ENCODE measurements at places on chromosomes 7 and 10.

DNA sequence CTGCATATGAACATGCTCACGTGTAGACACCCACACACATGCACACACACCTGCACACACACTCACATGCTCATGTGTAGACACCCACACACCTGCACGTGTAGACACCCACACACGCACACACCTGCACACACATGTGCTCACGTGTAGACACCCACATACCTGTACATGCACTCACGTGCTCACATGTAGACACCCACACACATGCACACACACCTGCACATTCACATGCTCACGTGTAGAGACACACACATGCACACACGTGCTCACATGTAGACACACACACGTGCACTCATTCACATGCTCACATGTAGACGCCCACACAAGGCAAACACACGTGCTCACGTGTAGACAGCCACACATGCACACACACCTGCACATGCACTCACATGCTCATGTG lies 275.8 kb downstream of the PTPRN2 start:
- ATAC-seq: no peak

DNA sequence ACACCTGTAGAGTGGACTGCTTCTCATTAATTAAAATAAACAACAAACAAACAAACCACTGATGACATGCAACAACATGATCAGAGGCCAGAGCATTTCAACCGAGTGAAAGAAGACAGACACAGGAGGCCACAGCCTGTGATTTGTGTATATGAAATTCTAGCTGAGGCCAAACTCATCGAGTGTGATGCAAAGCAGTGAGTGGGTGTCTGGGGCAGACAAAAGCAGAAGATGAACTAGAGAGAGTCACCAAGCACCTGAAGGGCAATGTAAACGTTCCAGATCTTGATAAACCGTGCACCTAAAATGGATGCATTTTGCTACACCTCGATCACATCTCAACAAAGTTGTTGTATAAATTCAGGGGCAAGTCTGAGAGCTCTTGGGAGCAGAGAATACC lies 108.4 kb downstream of the KLF6 start:
- ATAC-seq: no peak

DNA sequence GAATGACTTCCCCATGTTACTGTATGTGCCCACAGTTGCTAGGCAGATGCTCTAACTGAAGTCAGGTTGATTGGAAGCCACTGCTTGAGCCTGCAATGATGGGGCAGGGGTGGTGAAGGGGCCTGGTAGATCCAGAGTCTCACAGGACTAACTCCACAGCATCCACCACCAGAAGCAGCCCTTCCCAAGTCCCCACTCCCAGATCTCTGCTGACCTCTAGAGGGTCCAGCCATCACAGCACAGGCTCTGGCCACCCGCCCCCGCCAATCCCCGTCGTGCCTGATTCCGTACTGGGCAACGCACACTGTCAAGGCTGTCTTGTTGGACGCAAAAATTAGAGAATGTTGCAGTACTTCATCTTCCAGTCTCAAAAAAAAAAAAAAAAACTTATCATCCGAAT lies 136.8 kb upstream of the PDE1C start:
- ATAC-seq: peak; percentile 33

GRCh38 chr7:83842894-83843293 lies 194.0 kb upstream of the SEMA3E start:
- ATAC-seq: no peak

DNA sequence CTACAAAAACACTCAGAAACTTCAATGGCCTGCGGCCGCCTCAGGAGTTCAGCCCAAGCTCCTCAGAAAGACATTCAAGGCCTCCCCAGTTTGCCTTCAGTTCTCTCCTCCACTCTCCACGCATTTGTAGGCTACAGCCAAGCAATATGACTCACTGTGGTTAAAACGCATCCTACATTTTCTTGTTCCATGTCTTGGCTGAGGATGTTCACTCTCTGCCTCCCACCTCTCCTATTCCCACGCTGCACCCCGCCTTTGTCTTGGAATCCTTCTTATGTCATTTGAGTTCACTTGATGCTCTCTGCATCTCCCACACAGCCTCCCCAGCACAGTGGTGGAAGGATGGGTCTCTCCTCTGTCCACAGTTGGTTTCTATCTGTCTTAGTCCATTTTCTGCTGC lies 184.8 kb downstream of the NPSR1 start:
- ATAC-seq: no peak

DNA sequence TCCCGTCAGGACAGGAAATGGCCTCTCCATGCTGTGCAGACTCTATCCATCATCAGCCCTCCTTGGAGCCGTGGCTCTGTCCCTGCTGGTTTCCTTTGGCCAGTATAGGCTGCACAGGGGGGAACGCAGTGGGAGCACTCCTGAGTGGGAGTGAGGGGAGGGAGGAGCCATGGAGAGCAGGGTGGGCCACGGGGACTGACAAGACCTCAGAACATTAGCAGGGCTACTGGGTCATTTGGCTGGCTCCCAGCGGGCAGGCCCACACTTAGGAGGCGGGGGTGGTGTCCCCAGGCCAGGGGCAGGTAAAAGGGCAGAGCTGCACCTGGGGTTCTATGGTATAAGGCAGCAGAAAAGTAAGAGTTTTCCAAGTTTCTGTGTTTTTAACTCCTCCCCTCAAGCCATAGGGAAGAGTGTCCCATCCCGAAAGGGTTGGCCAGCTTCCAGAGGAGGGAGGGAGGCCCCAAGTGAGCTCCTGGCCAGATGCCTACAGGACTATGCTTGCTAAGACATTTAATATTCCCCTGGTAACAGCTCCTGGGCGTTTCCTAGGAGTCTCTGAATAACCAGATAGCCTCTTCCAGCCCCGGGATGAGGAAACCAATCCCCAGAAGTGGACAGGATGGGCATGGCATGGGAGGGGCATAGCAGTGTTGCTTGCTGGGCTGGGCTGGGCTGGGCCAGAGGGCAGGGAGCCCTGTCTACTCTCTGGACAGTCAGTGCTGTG lies 5.5 kb upstream of the OPN4 start:
- peak; percentile 71 for ATAC-seq

DNA sequence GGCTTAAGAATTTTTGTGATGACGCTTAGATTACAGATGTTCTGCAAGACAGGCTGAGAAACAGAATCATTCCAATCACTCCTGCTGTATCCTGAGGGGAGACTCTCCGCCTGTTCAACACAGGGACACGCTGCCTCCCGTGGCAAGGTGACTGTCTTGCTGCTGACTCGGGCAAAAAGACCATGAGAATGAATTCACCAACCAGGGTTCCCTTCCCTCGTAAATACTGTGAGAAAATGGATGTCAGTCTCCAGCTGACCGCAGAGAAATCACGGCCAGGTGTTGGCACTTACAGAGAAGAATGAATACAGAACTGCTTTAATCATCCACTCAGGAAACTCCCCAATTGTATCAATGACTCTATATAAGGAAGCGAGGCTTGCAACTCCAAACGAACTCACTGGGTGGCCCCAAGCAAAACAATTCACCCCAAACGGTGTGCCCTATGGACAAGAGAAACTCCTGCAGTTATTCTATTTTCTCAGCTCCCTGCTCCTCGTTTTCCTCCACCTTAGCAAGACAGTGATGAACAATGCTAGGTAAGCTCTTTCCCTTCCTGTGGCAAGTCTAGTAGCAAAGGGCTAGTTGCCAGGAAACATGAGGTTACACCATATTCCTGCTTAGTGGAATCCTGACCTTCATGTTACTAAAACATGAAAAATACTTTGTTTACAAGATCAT lies 22.8 kb downstream of the GNA12 start:
- ATAC-seq: peak; percentile 54

Data from motor neuron (in vitro differentiated cells).